ENCODE measurements at places on chromosomes 6 and 20.

DNA sequence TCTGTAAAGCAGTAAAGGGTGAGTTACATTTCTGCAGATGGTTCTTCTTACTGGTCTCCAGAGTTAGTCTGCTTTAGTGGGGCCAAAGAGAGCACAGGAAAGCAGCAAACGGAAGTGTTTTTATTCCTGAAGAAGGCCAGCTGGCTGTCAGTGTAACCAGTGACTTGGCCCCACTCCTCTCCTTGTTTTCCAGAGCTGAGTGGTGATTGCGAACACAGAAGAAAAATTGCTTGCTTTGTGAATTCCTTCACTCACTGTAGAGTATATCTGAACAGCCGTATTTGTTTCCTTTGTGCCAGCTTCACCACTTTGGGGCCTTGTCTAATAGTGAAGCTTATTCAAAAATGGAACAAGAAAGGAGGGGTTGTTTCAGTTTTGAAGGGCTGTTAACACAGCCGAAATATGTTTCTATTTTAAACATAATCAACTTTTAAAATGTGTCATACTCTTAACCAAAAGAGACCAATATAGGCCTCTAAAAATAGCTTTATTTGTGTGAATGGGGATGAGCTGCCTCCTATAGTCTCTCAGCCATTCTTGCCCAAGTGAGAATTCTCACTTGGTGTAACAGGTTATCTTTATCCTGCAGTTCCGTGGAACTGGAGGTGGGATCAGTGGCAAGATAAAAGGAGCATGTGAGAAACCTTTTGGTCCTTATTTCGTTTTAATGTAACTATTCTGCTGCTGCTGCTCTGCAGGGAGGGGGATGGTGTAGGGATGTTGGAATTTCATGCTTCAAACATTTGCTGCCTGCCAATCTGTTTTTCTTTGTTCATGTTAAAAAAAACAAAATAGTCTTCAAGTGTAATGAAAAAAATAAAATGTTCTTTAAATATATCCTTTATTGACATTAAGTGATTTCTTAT is 37.8 kb downstream of the ZC2HC1B start:
- DNase-seq, result no peak

GRCh38 chr6:31401403-31401802 is 2.0 kb upstream of the MICA start:
- DNase-seq, result peak; percentile 73

GRCh38 chr6:79377888-79378348 is 143.4 kb upstream of the HMGN3 start:
- DNase-seq, result no peak

DNA sequence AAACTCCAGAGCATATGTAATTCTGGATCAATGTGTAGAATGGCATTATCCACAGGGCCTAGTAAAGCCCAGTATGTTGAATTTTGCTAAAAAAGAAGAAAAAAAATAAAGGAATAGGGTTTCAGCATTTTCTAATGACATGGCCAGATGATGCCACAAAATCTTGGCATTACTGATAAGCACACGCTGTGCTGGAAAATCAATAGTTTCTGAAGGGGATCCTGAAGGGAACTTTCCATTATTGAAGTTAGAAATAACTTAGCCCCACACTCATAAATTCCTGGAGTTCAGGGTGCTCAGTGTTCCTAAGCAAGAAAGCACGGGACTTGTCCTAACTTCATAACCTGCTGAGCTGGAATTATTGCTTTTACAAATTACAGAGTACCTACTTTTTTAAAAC is 10.8 kb downstream of the TENT5A start:
- no peak for DNase-seq

GRCh38 chr6:116066789-116067188 is 6.1 kb upstream of the FRK start:
- no peak for DNase-seq

- DNase-seq, result no peak
Observed at GRCh38 chr6:2524090-2524489, 226.6 kb downstream of the MYLK4 start.

DNA sequence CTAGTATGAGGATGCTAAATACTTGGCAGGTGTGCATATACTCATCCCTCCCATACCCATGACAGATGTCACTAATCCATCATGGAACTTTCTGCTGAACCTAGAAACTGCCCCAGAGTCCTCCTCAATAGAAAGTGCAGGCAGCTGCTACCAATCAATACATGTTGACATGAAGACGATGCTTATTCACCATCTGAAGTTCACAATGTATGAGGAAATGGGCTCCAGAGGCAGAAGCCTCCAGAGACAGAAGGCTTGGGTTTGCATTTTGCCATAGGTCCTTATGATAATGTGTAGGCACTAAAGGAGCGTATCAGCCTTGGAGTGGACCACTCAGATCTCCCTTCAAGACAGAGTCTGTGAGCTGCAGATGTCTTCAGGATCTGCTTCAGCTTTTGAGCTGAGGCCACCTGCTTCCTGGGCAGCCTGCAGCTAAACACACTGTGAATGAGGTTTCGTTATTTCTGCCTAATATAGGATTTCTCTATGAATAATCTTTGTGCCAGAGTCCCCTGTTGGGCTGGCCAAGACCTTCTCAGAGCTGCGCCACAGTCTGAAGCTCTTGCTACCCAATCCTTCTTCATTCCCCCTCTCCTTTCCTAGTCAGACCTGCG is 7.5 kb upstream of the KIAA1755 start:
- no peak for DNase-seq

GRCh38 chr6:148682990-148683389 is 63.8 kb upstream of the UST start:
- no peak for DNase-seq
